Vein endothelial cell (primary cell): ENCODE measurements at places on chromosomes 5 and 9. TPM values are rescaled to one million over a fixed set of nuclear protein-coding genes. Genes with fewer than 3 reads are reported as not detected.

TLX3 gene
- total RNA-seq, result not detected in 2 replicates

SEC16A gene
- total RNA-seq, result 45.2 and 54.9 TPM in 2 replicates

ANXA6 gene
- total RNA-seq, result 68.9 and 206 TPM in 2 replicates

GABRA1 gene
- not detected in 2 replicates for total RNA-seq

TRIM36 gene
- total RNA-seq, result 0.33 and 2.2 TPM in 2 replicates

PCDHA6 gene
- total RNA-seq, result 0.19 and 0.33 TPM in 2 replicates
